ENCODE measurements at places on chromosomes 5 and 9. TPM values are rescaled to one million over a fixed set of nuclear protein-coding genes. Genes with fewer than 3 reads are reported as not detected.

DNA sequence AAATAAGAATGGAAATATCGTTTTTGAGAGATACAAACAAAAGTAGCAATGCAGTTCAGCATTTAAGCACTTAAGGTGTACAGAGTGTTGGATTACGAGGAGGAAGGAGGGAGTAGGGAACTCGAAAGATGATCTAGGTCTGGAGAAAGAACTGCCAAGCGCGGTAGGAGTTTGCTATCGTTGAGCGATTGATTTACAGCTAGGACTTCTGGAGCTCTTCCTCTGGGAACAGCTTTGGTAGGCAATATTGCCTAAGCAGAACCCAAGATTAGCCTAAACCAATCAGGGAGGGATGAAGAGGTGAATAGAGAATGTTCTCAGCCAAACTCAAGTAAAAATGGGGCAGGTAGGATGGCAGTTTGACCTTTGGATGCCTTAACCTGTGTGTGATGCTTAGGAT lies 965 bp downstream of the CLTA start:
- H3K27ac ChIP-seq = peak overlapping the region; percentile 92
- H3K27me3 ChIP-seq = no peaks in the 10 kb centered on the region

Gene MARCOL
- total RNA-seq = not detected

- no peak for DNase-seq
- no peaks in the 10 kb centered on the region for H3K36me3 ChIP-seq
- H3K4me1 ChIP-seq = peaks cover 10% of the 10 kb centered on the region
Measured at GRCh38 chr9:135544981-135545635, 818 bp upstream of the OBP2A start.

Gene FBXW2
- total RNA-seq = 44.8 TPM

All from Calu3 (cell line).